NCI-H526 (cell line): ENCODE measurements at places on chromosomes 2 and 18.

- DNase-seq: no peak
Observed at GRCh38 chr2:205655779-205656456, 26.4 kb upstream of the NRP2 start.

GRCh38 chr2:148885209-148885608 is 10.2 kb downstream of the KIF5C start:
- DNase-seq: no peak

DNA sequence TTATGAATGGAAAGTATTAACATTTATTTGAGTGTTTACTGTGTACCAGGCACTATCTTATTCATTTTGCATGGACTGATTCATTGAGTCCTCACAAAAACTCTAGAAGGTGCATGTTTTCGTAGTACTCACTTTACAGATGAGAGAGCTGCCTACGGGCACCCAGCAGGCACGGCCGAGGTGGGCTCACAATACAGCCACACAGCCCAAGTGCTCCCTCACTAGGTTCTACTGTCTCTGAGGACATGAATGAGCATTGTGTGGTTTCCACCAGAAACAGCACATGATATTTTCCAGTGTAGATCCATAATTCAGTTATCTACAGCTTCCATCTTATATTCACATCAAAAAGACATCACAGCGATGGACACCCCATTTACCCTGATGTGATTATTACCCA is 101.4 kb downstream of the FTCDNL1 start:
- no peak for DNase-seq

DNA sequence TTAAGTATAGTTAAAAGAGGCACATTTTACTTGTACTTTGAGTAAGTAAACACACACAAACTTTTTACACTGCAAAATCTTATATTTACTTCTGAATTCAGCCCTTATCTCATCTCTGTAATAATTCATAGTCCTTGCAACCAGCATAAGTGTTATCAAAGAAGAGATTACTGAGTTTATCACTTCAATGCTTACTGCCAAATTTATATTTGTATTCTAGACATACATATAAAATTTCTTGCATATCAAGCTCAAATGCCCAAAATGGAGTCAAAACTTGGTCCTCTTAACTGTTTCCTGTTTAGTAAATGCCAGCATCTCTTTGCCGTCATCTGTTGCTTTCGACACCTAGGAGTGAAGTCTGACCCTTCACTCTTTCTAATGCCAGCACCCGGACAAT is 21.1 kb upstream of the KCNJ3 start:
- DNase-seq: no peak

- DNase-seq: no peak
Observed at GRCh38 chr18:62280058-62280457, 45.1 kb upstream of the TNFRSF11A start.

DNA sequence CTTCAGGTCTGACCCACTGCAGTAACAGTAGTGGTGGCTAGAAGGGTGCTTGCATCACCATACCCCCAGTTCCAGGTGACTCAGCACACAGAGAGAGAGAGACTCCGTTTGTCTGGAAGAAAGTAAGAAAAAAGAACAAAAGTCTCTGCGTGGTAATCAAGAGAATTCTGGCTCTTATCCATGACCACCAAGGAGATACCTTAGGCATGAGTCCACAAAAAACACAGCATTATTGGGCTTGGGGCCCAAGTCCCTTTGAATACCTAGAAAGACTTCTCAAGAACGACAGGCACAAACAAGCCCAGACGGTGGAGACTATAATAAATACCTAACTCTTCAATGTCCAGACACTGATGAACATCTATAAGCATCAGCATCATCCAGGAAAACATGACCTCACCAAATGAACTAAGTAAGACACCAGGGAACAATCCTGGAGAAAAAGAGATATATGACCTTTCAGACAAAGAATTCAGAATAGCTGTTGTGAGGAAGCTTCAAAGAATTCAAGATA is 21.7 kb upstream of the BAZ2B start:
- no peak for DNase-seq

- DNase-seq: no peak
Observed at GRCh38 chr2:105438104-105438929, 39.5 kb upstream of the FHL2 start.

DNA sequence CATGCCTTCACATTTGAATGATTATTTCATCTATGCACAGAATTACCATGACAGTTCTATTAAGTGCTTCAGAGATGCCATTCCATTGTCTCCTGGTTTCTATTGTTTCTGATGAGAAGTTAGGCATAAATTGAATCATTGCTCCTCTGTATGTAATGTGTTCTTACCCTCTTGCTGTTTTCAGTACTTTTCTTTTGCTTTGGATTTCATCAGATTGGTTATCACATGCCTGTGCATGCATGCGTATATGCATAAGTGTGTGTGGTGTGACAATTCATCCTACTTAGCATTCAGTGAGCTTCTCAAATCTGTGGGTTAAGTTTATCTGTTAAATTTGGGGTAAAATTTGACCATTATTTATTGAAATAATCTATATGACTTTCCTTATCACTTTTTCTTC is 263.3 kb upstream of the RND3 start:
- DNase-seq: no peak

DNA sequence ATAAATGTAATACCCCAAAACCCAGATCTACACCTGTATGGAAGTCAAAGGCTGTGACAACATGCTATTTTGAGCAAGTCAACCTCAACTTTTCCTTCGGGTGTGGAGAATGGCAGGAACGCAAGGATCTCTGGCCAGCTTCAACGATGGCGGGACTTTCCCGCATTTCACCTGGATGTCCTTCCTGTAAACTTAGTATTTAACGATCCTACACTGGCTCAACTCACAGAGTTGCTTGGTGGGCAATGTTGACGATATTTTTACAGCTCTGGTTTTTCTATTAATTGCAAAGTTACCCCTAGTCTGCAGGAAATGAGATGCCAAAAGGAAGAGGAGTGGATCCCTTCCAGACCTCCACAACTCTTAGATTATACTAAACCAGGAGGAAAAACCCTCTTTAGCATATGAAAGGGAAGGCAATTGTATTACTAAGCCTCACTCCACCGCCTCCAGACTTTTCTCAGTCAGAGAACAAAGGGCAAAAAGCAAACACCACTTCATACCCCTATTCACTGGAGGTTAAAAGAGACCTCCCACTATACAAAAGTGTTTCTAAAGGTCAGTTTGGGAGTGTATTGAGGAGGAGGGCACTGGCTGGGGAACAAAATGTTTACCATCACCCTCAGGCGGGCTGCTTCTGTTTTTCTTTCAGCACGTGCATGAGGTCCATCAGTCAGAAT is 56.5 kb upstream of the ACVR1 start:
- no peak for DNase-seq

- DNase-seq: no peak
Observed at GRCh38 chr2:14815201-14815600, 182.7 kb downstream of the LRATD1 start.

- no peak for DNase-seq
Observed at GRCh38 chr2:133061874-133062593, 392.0 kb upstream of the LYPD1 start.

- no peak for DNase-seq
Observed at GRCh38 chr2:208135794-208136715, 6.4 kb upstream of the CRYGC start.

GRCh38 chr18:62368100-62368499 is 43.0 kb downstream of the TNFRSF11A start:
- DNase-seq: no peak

DNA sequence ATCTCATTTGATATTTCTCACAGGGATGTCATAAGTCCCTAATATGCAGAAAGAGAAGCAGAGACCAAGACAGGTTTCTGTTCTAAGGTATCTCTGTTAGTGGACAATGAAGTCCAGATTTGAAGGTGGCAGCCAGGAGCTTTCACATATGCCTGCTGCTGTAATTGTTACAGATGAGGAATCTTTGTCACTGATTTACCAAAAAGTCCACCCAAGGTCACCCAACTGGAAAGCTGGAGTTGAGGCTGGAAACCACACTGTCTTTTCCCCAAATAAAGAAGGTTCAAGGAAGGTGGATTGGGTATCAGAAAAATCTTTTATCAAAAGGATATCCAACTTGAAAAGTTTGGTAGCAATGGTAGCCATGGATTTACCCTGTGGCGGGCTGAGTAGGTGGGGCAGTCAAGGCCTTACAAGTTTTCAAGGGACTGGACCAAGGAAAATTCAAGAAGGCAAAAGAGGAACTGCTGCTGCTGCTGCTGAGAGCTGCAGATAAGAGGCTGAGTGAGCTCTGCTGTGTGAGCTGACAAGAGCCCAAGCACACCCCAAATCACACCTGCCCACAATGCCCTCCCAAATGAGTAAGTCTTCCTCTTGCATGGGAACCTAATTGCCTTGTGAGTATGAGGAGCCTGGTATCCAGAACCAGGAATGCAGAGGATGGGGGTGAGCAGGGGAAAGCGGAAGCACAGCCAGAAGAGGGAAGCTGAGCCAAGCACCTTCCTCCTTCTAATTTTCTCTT is 241.2 kb downstream of the ANAPC1 start:
- DNase-seq: no peak

DNA sequence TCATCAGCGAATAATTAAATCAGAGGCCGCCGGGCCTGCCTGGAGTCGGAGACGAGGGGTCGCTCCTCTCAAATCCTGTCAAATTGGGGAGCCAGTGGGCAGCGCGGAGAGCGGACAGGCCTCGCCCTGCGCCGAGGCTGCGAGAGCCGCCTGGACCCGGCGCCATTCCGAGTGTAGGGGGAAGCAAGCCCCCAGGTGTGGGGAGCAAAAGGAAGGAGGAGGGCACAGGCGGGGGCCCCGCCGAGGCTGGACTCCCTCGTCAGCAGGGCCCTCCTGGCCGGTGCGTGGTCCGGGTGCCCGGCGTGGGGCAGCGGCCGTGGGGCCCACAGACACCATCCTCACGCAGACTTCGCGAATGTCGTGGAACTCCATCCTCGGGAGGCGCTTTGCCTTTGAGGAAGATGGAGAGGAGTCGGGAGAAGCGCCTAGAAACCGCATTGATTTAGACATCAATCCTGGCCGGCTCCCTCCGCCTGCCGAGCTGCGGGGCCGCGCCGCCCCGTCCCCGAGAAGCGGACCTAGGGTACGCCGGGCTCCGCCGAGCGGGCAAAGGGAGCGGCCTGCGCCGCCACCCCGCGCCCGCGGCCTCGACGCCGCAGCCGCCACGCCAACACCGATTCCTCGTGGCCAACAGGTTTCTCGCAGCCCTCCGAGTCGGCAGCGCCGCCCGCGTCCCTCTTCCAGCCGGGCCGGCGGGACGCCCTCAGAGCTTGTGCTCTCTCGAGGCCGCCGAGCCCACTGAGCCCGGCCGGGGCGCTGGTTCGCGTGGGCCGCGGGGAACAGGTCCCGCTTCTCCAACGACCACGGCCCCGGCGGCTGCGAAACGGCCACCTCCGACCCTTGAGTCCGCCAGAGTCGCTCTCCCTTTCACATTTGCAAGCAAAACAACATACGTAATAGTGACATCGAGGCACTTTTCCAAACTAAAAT is 6.7 kb upstream of the ONECUT2 start:
- no peak for DNase-seq

GRCh38 chr2:132542953-132543569 is 126.5 kb downstream of the GPR39 start:
- DNase-seq: no peak

GRCh38 chr2:86275384-86275799 is 62.0 kb downstream of the REEP1 start:
- DNase-seq: no peak

DNA sequence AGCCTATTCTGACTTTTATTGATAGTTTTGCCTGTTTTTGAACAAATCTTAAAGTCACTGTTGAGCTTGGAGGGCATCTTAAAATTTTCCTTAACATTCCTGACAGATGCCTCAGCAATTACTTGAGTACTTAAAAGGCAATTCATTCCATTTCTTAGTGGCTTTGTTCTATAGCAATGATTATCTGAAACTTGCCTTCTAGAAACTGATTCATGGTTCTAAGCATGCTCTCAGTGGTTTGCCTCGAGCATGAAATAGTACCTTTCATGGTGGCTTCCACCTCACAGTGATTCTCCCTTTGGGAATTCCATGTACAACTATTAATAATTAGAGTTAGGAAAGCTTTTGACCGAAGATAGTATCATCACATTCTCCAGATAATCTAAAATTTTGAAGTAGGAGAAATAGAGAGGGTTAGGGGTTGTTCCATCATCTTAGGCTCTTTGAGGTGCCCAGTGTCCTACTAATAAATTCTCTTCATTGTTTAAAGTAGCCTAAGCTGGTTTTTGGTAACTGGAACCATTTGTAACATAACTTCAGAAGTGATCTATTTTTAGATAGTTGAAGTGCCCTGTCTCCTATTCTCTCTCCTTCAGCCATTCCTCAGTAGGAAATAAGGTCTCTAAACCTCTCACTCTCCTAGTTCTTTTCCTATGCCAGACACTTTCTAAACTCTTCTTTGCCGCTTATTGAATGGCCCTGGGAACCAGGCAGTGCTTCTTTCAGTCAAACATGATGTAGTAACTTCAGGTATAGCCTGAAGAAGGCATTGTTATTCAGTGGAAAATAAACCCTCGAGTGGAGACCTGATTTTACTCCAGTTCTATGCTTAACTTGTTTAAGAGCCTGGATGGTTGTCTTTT is 156.1 kb downstream of the HAUS1 start:
- DNase-seq: no peak
